Fibroblast of upper back skin (primary cell): ENCODE measurements at places on chromosomes 3 and 15.

DNA sequence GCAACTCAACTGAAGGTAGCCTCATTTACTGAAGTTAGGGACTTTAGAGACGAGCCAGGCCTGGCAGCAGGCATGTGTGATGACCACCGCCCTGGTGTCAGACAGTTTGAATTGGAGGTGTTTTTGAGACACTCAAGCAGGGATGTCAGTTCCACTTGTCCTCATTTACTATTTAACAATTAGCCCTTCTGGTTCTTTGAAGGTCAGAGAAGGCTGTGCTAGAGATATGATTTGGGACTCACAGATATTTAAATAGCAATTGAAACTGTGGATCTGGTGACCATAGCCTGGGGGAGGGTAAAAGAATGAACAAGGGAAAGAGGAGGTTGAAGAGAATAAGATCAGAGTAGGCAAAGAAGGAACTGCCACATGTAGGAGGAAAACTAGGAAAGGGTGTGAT lies 74.6 kb downstream of the REC114 start:
- no peak for DNase-seq

DNA sequence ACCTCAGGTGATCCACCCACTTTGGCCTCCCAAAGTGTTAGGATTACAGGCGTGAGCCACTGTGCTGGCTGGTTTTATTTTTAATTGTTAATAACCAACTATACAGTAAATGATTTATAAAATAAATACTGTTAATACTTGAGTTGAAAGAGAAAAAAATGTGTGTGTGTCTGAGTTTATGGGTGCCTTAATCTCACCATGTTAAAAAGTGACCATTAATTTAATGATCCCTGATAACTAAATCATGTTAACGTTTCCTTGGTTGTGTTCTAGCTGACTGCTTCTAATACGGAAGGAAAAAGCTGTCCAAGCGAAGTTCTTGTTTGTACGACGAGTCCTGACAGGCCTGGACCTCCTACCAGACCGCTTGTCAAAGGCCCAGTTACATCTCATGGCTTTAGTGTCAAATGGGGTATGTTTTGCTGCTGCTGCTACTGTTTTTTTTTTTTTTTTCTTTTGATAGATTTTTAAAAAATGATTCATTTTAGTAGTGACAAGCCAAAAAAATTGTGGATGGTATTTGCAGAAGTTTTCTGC lies 113.5 kb downstream of the GHSR start:
- DNase-seq = no peak

GRCh38 chr3:9233101-9233500 lies 16.3 kb downstream of the SRGAP3 start:
- DNase-seq = no peak

DNA sequence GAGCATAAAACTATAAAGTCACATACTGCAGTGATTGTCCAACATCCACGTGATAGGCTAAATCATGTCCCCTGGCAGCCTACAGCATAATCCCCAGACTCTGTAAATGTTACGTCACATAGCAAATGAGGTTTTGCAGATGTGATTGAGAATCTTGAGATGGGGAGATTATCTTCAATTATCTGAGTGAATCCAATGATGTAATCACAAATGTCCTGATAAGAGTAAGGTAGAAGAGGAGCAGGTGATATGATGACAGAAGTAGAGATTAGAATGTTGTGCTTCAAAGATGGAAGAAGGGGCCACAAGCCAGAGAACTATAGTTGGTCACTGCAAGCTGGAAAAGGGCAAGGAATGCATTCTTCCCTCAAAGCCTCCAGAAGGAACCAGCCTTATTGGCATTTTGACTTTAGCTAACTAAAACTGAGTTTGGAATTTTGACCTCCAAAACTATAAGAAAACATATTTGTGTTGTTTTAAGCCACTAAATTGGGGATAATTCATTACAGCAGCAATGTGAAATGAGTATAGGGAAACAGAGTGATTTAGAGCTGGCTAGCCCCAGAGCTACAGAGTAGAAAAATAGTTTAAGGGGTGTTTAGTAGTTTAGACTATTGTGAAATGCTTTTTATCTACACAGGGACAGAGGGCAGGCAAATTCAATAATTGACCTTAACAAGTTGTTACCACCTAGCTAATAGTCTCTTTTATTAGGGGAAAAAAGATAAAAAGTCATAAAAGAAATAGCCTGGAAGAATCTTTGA lies 15.2 kb downstream of the SLC2A2 start:
- no peak for DNase-seq

DNA sequence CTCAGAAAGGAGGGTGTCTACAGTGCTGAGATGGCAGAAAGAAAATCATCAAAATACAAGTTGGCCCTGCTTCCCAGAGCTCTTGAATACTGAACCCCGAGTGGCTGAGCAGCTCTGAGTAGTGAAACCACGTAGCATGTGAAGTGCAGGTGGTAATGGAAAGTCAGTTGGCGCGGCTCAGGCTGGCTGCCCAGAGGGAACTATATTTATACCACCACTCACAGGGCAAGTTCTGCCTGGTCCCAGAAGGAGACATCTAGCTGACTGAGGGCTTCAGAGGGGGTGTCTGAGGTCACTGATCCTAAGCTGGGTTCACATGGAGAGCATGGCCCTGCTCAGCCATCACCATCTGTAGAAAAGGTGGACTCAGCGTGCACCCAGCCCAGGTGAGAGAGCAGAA lies 129.6 kb upstream of the AGBL1 start:
- DNase-seq = no peak

DNA sequence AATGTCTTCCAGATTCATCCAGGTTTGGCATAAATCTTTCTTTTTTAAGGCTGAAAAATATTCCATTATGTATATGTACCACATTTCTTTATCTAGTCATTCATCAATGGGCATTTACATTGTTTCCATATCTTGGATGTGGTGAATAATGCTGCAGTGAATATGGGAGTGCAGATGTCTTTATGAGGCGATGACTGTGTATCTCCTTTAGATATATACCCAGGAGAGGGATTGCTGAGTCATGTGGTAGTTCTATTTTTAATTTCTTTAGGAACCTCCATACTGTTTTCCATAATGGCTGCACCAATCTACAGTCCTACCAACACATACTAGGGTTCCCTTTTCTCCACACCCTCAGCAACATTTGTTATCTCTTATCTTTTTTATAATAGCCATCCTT lies 96.3 kb downstream of the LRRC28 start:
- DNase-seq = peak; percentile 57

DNA sequence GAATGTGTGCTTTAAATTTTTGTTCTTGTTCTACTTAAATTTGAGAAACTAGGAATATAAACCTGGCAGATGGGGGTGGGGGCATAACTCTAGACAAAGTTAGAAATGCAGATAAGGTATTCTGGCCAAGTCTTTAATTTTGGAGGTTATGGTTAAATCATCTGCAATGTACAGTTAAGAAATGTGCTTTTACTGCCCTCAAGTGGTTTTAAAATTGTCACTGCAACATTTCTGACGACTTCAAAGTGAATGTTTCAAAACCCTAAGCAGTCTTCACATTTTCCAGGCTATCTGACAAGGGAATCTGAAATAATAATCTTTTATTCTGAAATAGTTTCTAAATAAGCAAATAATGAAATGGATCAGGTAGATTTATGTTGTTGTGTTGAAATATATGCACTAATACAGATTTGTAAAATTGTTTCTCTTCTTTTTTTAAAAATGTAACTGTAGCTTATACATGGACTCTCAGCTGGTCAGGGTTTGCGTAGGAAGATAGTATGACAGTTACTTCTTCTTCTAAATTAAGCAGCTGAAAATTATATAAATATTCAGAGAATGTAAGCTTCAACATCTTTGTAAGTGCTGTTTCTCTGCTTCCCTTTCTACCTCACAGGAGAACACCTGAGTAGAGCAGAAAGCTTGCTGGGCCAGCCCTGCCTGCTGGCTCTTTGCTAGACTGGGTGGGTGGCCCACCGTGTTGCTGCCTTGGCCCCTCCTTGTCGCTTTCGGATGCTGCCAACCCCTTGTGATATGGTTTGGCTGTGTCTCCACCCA lies 45.0 kb downstream of the SUCNR1 start:
- peak; percentile 73 for DNase-seq

GRCh38 chr15:68578175-68578979 lies 416 bp upstream of the CORO2B start:
- DNase-seq = peak; percentile 50
